ENCODE measurements at places on chromosomes 3 and 15. TPM values are rescaled to one million over a fixed set of nuclear protein-coding genes. Genes with fewer than 3 reads are reported as not detected.

CPLX3 gene
- not detected for total RNA-seq

LMAN1L gene
- total RNA-seq, result not detected

CHRM5 gene
- 0.06 TPM for total RNA-seq

TM6SF1 gene
- 10.4 TPM for total RNA-seq

NR1D2 gene
- total RNA-seq, result 49.3 TPM

ZNF710 gene
- total RNA-seq, result 17.0 TPM

DUOXA2 gene
- not detected for total RNA-seq

MAN2C1 gene
- total RNA-seq, result 246 TPM

CCR9 gene
- total RNA-seq, result 0.22 TPM

GOLGA8S gene
- 0.60 TPM for total RNA-seq

TGM4 gene
- not detected for total RNA-seq

SLC9A9 gene
- total RNA-seq, result 16.5 TPM

RYR3 gene
- 10.5 TPM for total RNA-seq

NPAP1 gene
- total RNA-seq, result 0.19 TPM

RCN2 gene
- total RNA-seq, result 40.0 TPM

ZNF35 gene
- total RNA-seq, result 11.6 TPM

GCNT3 gene
- 14.8 TPM for total RNA-seq

MME gene
- 8.4 TPM for total RNA-seq

FBXW12 gene
- not detected for total RNA-seq

FETUB gene
- total RNA-seq, result not detected

SLC12A8 gene
- total RNA-seq, result 29.1 TPM

CPNE9 gene
- 0.16 TPM for total RNA-seq

HIGD2B gene
- total RNA-seq, result not detected

KBTBD13 gene
- total RNA-seq, result 0.06 TPM

CTXN2 gene
- total RNA-seq, result 0.06 TPM

SI gene
- total RNA-seq, result not detected

MUSTN1 gene
- total RNA-seq, result 18.6 TPM

CHL1 gene
- total RNA-seq, result 109 TPM

CCR3 gene
- total RNA-seq, result not detected

OXNAD1 gene
- 17.3 TPM for total RNA-seq

Data from kidney (tissue), 22 donors.